ENCODE measurements at places on chromosomes 12 and 14.

GRCh38 chr14:76271041-76271755 lies 104.7 kb upstream of the ESRRB start:
- DNase-seq = no peak

DNA sequence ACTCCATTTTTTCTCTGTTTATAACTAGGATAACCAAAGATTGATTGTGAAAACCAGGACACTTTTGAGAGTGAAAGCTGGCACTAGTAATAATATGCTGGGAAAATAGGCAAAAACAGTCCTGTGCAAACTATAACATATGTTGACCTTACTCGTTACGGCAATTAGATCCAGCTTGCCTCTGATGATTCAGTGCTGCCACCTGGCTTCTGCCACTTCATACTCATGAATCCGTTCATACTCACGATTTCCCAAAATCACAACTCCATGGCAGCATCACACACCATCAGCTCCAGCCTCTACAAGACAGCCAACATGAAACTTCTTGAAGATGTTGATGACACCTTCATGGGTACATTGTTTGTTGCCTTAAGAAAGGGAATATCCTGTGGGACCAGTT lies 49.1 kb upstream of the CAND1 start:
- DNase-seq = no peak

DNA sequence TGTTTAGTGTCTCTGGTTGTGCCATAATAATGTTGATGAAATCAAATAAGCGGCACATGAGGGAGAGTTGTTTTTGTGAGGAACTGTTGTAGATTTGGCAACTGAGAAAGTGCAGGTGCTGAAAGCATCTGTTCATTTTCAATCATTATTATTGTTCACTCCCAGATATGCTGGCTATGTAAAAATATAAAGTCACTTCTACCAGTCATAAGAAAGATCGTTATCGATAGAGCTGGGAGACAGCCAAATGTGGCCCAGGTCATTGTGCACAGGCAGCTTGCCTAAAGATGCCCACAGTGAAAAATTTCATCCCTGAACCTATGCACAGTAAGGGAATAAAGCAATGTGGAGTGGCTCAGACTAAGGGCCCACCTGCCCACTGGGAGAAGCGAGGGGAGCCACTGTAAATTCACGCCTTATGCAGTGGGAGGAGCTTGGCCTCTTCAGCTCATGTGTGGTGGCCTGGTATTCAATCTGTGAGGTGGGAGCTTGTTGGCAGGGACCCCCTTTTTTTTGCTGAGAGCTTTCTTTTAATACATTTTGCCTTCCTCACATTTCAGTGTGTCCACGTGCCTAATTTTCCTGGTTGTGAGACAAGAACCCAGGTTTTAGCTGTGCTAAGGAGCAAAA lies 1490.8 kb upstream of the TMEM132C start:
- no peak for DNase-seq

- DNase-seq = no peak
Measured at GRCh38 chr14:39665075-39665475, 232.8 kb upstream of the FBXO33 start.

DNA sequence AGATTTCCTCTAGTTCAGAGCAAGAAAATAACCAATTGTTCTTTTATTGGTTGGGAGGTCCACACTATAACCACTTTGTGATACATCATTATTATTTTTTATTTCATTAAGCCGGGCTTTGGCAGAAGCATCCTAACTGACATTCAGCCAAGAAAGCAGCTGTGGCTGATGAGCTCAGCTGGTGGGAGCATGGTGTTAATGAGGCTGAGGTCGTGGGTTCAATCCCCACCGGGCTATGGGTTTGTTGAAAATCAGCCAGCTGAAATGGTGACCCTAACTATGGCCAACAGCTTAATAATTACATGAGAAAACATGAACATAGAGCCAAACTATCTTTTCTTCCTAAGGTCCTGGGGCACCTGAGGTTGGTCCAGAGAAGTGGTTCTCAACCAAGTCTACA lies 378.2 kb downstream of the GLT1D1 start:
- no peak for DNase-seq

DNA sequence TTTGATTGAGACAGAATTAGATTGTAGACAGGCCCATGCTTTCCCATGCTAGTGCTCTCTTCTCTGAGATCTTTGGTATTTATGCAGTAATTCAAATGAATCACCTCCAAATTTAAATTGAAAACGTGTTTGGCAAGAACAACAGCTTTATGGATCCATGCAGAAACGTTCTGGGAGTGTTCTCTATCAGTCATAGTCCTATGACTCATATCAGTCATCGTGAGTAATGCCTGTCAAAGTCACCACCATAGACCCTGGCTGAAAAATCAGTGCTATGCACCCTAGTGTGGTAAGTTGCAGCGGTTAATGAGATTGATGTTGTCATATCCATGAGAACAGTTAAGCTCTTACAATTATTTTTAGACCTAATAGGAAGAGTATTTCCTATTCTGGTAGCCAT lies 90.1 kb upstream of the FOXG1 start:
- DNase-seq = no peak

GRCh38 chr14:26841920-26842741 lies 244.3 kb upstream of the NOVA1 start:
- peak; percentile 65 for DNase-seq

- DNase-seq = no peak
Measured at GRCh38 chr12:117018276-117018675, 80.9 kb downstream of the TESC start.

GRCh38 chr14:24081739-24082211 lies 10.4 kb downstream of the CPNE6 start:
- DNase-seq = no peak

DNA sequence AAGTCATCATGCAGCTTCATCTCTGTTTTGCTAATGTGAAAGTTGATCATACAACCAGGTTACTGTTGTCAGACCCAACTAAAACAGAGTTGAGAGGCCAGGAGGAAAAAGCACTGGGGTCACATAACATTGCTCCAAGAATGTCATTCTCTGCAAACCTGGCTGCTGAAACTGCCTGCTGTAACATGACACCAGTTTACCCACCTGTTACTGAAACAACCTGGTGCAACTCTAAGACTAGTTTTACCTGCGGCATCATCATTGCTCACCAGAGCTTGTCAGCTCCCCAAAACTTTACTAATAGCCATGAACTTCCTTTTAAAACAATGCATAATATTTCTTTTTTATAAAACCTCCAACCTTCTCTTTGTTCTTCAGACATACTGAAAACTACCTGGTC lies 30.7 kb upstream of the DEGS2 start:
- DNase-seq = no peak

GRCh38 chr12:127590868-127591267 lies 676.1 kb upstream of the TMEM132C start:
- DNase-seq = no peak

DNA sequence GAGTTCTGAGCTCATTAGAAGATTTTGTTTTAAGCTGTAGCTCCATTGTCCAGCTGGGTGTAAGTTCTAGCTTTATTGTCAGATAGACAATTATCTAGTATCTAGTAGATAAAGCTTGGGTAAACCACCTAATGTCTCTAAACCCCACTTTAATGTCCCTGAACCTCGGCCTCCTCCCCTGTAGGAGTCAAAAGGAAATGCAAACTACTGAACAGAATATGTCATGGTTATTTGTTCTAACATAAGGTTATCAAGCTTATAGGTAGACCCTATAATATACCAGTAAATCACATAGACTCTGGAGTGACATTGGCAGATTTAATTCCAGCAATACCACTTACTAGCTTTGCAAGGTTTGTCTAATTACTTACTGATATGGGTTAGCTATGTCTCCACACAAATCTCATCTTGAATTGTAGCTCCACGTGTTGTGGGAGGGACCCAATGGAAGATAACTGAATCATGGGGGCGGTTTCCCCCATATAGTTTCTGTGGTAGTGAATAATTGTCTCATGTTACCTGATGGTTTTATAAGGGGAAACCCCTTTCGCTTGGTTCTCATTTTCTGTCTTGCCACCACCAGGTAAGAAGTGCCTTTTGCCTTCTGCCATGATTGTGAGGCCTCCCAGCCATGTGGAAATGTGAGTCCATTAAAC lies 29.4 kb downstream of the BCAT1 start:
- no peak for DNase-seq

- DNase-seq = no peak
Measured at GRCh38 chr12:43148691-43149090, 403.3 kb downstream of the ADAMTS20 start.

DNA sequence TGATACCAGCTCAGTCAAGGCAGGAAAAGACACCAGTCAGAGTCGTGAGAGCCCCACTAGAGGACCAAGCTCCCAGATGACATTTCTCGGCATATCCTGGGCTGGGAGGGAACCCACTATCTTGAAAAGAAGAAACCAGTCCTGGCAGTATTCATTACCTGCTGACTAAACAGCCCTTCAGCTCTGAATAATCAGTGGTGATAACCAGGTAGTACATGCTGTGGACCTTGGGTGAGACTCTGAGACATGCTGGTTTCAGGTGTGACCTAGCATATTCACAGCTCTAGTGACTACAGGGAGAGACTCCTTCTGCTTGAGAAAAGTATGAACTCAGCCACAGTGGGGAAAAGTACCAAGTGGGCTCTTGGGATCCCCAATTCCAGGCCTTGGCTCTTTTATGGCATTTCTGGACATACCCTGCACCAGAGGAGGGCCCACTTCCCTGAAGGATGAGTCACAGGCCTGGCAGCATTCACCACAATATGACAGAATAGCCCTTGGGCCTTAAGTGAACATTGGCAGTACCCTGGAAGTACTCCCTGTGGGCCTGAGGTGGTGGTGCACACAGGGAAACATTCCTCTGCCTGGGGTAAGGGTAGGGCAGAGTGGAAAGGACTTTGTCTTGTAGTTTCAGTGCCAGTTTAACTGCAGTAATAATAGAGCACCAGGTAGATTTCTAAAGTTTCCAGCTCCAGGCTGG lies 82.6 kb upstream of the SLC38A4 start:
- DNase-seq = peak; percentile 82

GRCh38 chr12:113133666-113134065 lies 1.9 kb downstream of the RASAL1 start:
- DNase-seq = no peak

- no peak for DNase-seq
Measured at GRCh38 chr14:35121026-35121886, 534 bp downstream of the PPP2R3C start.

- no peak for DNase-seq
Measured at GRCh38 chr12:13067322-13067721, 23.1 kb downstream of the FAM234B start.

DNA sequence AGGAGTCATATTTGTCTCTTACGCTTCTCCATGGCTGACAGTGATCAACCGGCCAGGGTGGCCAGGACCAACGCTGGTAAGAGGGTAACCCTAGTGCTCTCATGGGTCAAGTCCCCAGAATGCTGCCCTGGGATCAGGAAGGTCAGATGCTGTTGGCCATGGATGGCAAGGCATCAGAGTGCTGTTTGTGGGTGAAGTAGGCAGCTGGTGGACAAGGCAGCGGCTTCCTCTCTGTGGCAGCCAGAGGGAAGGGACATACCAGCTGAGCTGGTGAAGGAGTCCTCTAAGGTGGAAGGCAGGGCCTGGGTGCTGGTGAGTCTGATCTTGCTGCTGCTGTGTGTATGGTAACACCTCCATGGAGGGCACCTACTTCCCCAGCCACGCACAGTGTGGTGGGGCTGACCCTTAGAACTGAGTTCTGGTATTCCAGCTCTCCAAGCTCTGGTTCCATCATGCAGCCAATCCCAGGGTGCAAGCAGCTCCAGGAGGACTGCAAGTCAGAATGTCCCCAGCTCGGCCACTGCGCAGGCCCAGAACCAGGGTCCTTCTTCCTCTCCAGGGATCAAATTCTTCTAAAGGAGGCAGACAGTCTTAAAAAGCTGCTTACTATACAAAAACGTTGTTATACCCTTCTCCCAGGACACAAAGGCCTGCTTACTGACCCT lies 13.4 kb upstream of the SMOC1 start:
- no peak for DNase-seq

DNA sequence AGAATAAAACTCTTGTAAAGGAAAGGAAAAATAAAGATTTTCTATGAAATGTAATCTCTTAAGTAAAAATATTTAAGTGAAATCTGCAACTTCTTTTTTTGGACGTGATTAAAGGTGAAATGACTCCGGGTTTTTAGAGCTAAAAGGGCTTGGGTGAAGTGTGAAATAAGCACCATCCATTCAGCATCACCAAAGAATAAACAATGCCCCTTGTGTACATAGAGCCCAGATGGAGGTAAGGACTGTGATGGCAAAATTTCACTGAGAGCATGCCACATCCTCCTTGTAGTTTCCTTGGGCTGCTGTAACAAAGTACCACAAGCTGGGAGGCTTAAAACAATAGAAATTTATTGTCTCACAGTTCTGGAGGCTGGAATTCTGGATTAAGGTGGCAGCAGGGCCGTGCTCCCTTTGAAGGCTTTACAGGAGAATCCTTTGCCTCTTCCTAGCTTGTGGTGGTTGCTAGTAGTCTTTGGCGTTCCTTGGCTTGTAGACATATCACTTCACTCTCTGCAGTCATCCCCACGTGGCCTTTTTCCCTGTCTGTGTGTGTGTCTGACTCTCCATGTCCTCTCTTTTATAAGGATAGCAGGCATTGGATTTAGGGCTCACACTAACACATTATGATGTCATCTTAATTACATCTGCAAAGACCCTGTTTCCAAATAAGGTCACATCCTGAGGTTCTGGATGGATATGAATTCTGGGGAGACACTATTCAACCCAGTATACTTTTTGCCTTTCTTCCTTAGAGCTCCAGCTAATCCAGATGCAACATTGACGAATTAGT lies 24.2 kb downstream of the ZNF664 start:
- DNase-seq = no peak

GRCh38 chr14:39266525-39266870 lies 32.8 kb downstream of the MIA2 start:
- DNase-seq = no peak

- no peak for DNase-seq
Measured at GRCh38 chr12:19168644-19169043, 39.1 kb downstream of the PLEKHA5 start.

GRCh38 chr12:121423253-121423652 lies 23.3 kb downstream of the RNF34 start:
- DNase-seq = no peak

- no peak for DNase-seq
Measured at GRCh38 chr12:22539055-22539454, 5.3 kb downstream of the C2CD5 start.

All from T1000 (cell line).